ENCODE measurements at places on chromosomes 6 and 20.

- no peak for DNase-seq
Observed at GRCh38 chr6:9002833-9003232, 567.5 kb upstream of the SLC35B3 start.

DNA sequence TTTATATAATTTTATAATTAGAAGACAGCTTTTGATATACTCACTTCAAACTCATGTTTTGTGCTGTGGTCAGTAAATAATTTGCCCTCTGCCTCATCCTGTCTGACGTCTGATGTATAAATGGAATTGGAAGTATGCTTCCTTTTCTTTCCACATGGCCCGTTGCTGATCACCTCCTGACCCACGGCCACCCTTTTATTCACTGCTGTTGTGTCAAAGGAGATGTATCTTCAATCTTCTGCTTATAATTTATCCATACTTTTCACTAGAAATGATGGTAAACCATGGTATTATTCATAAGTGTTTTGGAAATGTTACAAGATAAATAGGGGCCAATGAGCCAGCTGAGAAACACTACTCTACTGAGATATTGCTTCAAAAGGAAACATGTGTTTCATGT lies 841.8 kb downstream of the PHF3 start:
- no peak for DNase-seq

DNA sequence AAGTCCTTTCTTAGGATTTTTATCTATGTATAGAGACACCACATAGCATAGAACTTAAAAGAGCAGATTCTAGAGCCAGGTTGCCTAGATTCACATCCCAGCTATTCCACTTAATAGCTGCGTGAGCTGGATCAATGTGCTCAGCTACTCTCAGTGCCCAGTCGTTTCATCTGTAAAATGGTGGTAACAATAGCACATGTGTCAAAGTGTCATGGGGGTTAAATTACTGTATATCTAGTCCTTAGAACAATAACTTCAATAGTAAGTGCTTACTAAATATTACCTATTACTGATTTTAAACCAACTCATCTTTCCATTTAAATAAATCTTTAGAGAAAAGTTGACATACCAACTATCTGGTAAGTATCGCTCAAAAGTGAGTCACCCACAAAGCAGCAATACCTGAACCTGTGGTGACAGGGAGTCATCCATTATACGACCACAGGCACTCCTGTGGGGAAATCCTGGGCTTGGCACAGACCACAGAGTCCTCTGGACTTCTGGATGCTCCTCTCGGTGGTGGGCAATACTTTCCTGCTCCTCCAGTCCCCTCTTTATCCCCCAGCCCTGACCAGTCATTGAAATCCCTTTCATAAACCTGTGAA lies 154.8 kb downstream of the PDSS2 start:
- DNase-seq, result no peak

GRCh38 chr6:14726816-14727493 lies 518.9 kb upstream of the JARID2 start:
- DNase-seq, result no peak

- no peak for DNase-seq
Observed at GRCh38 chr6:140566781-140567277, 1192.4 kb upstream of the CITED2 start.

GRCh38 chr20:34982270-34983088 lies 26.8 kb downstream of the MYH7B start:
- DNase-seq, result no peak

Data from activated CD4-positive, alpha-beta T cell treated with anti-CD3 and anti-CD28 coated beads, Interleukin-2, amount 10 ng/mL, durations not matched to agents 24 days and 14 days (primary cell).